Brain pericyte (primary cell): ENCODE measurements at places on chromosomes 4 and X.

GRCh38 chr4:47705326-47705981 lies 132.4 kb downstream of the CORIN start:
- DNase-seq, result no peak

- DNase-seq, result no peak
Observed at GRCh38 chr4:78031417-78031950, 25.6 kb upstream of the FRAS1 start.

DNA sequence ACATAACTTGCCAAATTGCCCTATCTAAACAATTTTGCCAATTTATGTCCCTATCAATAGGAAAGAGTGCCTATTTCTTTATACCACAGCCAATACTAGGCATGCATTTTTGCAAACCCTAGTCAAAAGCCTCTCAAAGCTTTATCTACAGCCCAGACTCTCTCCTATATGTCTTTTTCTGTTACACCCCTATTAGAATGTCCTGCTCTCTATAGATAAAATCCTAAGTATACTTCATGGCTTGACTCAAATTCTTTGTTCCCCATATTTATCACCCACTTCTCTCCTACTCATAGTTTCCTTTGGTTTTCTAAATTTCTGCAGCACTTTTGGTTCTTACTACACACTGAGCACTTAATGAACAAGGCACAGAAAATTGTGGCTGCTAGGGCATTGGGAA lies 38.0 kb downstream of the NUP62CL start:
- DNase-seq, result no peak

- no peak for DNase-seq
Observed at GRCh38 chrX:30220661-30221060, 5.3 kb downstream of the MAGEB2 start.

- DNase-seq, result no peak
Observed at GRCh38 chr4:91025241-91026148, 898.3 kb downstream of the CCSER1 start.
